Stimulated activated CD4-positive, alpha-beta T cell treated with anti-CD3 and anti-CD28 coated beads, Interleukin-4, amount 100 ng/mL, for 1 hour (primary cell): ENCODE measurements at places on chromosomes 16 and 17.

- DNase-seq = peak; percentile 84
These were observed at the start of gene KIF18B for GRCh38 chr17:44947461-44948314. Gene KIF18B (minus strand): TSS chr17:44947773. CDS start chr17:44936344, 11,429 bp downstream.

- DNase-seq = no peak
These were observed 74.9 kb downstream of the VAT1L start for GRCh38 chr16:77863250-77863649.

- no peak for DNase-seq
These were observed 387.6 kb upstream of the MAF start for GRCh38 chr16:79988089-79988488.

DNA sequence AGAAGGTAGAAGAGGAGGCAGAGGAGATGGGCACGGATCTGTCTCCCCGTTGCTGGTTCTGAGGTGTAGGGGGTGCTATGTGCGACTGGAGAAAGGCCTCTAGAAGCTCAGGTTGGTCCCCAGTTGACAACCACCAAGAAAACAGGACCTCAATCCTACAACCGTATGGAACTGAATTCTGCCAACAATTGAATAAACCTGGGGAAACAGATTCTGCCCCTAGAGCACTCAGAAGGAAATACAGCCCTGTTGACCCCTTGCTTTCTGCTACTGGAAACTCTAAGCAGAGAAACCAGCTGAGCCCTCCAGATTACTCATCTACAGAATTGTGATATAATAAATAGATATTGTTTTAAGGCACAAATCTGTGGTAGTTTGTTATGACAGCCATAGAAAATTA lies 313.0 kb upstream of the GOT2 start:
- DNase-seq = no peak

GRCh38 chr16:3106205-3106928 lies 6.0 kb upstream of the ZNF205 start:
- DNase-seq = peak; percentile 91

- DNase-seq = no peak
These were observed 1.1 kb downstream of the SRSF1 start for GRCh38 chr17:58005728-58006559.

- DNase-seq = no peak
These were observed 2.3 kb downstream of the CMIP start for GRCh38 chr16:81446907-81447268.

DNA sequence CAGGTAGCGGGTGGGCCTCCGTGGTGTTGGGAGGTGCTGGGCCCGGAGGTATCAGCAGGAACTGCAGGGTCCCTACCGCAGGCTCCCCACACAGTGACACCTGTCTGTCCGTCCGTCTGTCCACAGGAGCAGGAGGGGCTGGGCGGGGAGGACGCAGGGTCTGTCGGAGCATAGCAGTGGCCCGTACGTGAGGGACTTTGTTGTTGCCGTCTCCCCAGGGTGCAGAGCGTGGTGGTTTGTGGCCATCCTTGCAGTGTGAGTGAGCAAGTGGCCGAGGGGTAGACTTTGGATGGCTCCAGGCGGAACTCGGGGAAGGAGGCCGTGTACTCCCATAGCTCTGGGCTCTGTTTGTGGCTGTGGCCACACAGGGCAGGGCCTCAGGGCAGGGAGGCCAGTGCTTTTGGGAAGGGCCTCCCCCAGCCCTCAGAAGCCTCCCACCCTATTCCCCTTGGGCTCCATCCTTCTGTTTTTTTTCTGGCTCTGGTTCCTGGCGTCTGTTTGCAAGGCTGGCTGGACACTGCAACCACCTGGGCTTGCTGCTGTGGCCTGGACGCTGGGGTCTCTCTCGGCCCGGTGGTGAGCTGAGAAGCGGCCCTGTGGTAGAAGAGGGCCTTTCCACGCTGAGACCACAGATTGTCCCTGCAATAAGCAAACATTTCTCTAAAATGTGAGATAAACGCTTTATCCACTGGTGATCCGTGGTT lies 41.0 kb upstream of the ZNF750 start:
- DNase-seq = no peak

DNA sequence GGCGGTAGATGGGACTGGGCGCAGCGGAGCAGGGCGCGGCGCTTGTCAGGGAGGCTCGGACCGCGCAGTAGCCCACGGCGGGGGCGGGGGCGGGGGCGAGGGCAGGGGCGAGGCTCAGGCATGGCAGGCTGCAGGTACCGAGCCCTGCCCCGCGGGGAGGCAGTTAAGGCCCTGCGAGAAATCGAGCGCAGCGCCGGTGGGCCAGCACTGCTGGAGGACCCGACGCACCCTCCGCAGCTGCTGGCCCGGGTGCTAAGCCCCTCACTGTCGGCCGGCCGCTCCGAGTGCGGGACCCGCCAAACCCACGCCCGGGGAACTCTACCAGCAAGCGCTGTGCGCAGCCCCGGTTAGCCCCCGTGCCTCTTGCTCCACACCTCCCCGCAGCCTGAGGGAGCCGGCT lies 90.2 kb upstream of the RPL38 start:
- no peak for DNase-seq

DNA sequence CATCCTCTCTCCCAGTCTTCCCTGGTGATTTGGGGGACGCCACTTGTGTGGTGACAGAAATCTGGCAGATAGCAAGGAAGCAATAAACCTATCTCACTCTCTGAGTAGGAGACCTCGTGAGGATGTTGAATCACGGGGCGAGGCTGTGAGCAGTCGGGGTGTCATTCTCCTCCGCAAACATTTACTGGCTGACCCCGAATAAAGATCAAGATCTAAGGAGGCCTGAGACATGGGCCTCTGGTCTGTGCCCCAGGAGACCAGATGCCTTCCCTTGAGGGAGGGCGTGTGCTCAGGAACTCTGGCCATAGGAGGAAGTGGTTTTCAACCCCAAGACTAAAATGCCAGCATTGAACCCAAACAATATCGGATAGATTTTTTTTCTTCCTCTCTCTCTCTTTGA lies 53.1 kb downstream of the FOXL1 start:
- DNase-seq = no peak

DNA sequence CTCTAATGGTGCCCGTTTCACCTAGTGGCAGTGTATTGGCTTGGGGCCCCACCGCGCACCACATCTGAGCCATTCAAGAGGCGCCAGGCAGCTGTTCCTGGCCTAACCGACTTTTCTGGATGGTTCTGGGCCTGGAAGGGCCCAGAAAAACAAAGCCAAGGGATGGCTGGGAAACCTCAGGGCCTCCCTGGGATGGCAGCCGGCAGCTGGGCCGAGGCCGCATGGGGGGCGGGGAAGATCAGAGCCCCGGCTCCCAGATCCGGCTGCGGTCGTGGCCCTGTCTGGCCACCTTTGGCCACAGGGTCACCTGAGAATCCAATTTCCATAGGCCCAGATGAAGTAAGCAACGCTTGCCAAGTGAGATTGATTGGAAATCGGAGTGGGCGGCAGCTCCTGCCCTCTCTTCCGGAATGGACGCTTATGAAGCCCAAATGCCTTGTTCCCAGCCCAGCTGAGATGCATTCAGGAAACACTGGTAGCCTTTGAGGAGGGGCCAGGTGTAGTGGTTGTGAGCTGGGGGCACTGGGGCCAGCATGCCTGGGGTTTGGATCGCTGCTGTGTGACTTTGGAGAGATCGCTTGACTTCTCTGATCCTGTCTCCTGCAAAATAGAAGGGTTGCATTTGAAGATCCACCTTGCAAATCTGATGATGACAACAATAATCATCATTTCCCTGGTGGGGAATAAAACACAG lies 163.8 kb upstream of the GSE1 start:
- no peak for DNase-seq

DNA sequence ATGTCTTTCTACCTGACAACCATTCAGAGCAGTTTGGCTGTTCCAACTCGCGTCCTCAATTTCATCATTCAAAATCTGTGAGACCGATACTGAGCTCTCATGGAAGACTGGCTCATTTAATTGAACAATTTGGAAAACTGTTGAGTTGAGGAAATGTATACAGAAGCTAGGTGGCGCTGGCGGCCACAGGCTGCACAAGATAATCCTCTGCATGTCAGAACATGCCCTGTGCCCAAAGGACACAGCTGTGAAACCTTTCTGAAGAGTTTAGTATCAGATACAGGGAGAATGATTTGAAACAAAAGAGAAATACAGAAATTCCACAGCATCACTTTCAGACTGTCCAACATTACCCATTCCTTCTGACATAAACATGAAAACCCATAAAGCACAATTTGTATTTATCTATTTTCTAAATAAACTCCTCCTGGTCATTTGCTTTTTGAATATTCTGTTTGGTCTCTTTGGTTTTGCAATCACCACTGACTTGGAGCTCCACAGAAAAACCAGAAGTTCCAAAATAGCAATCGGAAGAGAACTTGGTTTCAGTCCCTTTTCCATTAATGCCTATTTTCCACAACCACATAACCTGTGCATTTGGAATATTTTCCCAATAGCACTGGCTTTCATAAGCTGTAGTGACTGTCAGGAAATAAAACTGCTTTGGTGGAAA lies 192.8 kb downstream of the MAP2K6 start:
- DNase-seq = no peak

DNA sequence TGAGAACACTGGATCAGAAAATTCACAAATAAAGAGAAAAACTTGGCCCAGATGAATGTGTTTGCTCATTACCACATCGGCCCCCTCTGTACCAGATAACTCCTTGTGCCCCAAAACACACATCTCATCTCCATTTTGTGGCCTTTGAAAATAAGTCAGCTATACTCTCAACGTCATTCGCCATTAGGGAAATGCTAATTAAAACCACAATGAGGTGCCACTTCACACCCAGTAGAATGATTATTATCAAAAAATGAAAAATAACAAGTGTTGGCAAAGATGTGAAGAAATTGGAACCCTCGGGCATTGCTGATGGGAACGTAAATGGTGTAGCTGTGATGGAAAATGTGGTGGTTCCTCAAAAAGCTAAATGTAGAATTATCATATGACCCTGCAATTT lies 34.6 kb upstream of the AKTIP start:
- DNase-seq = no peak

DNA sequence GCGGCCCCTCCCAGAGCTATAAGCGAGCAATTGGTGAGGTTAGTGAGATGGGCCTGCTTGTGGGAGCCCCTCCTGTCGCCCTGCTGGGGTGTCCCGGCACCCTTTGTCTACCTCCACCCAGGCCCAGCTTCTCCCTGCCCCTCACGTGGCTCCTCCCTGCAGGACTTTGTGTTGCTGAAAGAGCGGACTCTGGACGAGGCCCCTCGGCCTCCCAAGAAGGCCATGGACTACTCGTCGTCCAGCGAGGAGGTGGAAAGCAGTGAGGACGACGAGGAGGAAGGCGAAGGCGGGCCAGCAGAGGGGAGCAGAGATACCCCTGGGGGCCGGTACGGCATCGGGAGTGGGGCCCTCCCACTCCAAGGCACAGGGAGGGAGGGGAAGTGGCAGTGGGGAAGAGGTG lies 6.1 kb upstream of the C17orf107 start:
- no peak for DNase-seq

- DNase-seq = no peak
These were observed 18.5 kb upstream of the SCNN1B start for GRCh38 chr16:23283571-23283970.

- DNase-seq = no peak
These were observed 23.1 kb upstream of the MMD start for GRCh38 chr17:55444471-55445441.

- DNase-seq = no peak
These were observed 3.8 kb downstream of the CMIP start for GRCh38 chr16:81448154-81449131.

DNA sequence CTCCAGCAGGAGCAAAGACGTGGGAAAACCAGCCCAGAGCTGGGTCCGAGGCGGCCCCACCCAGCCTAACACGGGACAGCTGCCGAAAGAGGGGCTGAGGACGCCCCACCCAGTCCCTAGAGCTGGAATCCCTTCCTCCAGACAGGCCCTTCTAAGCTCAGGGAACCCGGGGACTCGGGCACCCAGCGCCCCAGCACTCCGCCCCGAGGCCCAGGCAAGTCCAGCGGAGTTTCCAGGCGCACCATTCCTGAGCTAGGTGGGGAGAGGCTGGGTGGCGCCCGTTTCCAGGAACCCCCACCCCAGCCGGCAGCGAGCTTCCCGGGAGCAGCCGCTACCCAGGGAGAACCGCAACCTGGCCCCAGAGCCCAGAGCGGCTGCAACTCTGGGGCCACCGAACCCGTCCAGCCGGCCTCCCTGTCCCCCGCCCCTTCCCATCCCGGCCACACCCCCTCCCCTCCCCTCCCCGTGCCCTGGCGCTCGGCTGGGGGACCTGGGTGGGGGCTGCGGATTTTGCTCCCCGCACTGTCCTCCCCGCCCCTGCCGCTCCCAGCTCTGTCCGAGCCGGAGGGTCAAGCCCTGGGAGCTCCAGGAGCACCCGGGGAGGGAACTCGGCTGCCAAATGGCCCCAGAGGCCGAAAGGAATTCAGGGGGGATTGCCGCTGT lies 536 bp downstream of the TMC6 start:
- no peak for DNase-seq

DNA sequence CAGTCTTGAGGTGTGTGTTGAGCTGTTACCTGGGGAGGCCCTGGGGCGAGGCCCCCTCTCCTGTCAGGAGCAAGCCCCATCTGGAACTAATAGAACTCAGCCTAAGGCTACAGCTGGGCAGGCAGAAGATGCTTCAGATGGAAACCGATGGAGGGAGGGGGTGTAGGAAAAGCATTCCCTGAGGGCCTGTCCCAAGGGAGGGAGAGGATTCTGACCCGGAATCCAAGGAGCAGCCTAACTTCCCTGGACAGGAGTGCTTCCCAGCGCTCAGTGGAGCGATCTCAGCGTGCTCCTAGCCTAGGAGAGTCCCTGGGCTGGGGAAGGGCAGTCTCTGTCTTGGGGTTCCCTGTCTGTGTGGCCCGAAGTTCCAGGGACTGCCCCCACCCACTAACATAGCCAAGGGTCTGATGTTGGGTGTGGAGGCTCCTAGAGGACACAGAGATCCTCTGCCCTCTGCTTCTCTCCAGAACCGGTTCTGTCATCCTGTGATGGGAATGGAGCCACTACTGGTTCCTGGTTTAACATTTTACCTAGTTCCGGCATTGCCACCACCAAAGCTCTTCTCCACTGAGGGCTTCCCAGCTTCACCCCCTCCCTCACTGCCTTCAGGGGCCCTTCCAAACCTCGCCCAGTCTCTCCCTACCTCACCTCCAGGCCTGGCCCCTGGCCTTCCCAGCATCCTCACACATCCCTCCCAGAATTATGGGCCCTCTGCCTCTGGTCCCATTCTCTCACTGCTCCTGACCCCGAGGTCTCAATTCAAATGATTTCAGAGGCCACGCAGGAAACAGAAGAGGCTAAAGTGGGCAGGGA lies 58.7 kb downstream of the RTN4RL1 start:
- DNase-seq = no peak

DNA sequence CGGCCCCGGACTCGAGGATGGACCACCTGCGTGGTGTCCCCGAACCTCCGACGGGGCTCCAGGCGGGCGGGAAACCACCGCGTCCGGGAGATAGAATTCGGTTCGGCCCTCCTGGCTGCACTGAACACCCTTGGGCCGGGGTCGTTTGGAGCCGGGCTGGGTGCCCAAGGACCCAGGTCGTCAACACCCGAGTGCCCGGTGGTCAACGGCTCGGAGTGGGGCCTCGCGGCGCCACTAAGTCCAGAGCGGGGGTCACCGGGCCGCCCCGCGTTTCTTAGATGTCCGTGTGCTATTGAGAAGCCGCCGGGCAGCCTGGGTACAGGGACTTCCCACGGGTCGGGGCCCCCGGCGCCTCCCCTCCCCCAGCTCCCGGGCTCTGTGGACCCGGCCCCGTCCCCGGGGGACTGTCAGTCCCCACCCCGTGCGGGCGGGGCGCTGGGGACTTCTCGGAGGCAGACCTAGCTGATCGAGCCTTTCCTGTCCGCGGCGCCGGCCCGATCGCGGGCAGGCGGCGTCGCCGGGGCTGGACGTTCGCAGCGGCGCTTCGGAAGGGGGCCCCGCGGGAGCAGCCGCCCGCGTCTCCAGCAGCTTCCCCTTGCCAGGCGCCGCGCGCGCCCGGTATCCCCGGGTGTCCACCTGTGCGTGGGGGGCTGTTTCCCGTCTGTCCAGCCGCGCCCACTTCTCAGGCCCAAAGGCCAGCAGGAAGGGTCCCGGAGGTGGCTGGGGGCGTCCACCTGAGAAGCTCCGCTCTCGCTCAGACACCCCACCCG lies 655 bp upstream of the NPTX1 start:
- DNase-seq = peak; percentile 16
